HuH-7 (cell line): ENCODE measurements at places on chromosomes 2 and 18.

- DNase-seq: no peak
Observed at GRCh38 chr18:35775887-35776286, 194.3 kb downstream of the GALNT1 start.

DNA sequence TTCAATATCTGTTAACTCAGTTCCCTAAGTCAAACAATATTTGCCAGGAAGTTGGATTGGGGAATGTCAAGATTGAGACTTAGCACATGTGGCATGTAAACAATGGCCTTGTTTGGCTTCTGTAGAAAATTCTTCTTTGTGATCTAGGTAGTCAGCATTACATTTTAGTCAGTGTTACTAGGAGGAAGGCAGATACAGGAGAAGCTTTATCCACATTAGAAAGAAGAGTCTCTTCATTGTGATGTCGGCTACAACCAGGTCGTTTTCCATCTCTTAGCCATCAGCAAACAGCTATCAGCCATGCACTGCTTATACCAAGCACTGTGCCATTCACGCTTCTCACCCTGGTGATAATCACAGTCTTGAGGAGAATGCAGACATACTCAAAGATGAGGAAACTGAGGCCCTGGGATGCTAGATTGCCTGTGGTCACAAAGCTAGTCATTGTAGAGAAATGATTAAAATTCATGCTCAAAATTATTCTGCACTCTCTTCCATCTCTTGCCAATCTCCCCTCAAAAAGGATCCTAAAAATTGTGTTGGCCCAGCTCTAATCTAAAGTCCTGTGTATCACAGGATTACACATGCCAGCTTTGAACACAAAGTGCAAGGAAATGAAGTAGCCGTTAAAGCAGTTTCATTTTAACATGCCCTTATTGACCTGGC, 3.2 kb downstream of the GALNT5 start:
- no peak for DNase-seq

DNA sequence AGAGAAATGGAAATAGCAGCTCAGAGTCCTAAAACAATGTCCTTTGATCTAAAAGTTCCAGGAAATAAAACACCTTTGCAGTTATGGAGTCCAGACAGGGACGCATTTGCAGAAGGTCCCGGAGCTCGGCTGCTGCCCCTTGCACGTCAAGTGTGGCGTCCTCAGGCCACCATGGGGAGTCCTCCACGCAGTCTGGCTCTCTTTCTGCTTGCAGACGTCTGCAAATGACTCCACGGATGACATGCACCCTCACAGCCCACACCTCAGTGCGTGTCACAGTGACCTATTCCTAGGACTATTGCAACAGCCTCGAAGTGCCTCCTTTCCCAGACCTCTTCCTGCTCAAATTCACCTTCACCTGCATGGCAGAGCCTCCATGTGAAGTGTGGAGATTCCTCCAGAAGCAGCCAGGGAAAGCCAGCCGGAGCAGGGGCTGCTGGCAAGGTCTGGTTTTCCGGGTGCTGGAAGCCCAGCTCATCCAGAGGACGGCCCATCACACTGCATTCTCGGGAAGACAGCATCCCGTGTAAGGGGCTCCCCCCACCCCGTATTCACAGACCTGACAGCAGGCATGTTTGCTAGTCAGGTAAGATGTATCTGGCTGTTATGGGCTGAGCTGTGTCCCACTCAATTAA, 137.7 kb downstream of the ASB1 start:
- DNase-seq: no peak

GRCh38 chr2:238886453-238887094, 38.7 kb downstream of the TWIST2 start:
- DNase-seq: no peak

- DNase-seq: no peak
Observed at GRCh38 chr18:26293982-26294381, 67.7 kb downstream of the TAF4B start.

DNA sequence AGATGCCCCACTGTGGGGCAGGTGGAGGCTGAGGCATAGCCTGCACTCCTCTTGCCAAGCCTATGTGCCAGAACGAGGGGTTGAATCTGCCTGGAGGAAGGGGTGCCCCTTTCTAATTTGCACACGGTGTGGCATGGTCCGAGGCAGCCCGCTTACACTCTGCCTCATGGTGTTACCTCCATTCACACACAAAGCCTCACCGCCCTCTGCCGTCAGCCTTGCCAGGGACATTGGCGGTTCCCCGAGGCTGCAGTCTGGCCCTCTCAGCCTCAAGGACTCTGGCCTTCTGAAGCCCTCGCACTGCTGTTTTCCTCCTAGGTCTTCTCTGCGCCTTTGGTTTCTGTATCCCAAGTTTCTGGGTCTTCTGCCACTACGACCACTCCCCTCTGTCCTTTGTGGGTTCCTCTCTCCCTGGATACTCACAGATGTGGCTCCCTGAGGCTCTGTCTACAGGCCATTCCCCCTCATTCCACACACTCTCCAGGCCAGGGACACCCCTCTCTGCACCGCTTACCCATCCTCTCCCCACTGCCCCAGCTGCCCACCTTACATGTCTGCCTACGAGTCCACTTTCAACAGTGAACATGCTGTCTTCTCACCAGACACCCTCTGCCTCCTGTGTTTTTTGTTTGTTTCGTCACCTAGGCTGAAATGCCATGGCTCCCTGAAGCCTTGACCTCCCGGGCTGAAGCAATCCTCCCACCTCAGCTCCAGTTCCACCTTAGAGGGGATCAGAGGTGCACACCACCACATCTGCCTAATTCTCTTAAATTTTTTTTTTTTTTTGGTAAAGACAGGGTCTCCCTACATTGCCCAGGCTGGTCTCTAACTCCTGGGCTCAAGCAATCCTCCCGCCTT, 7.9 kb upstream of the ASPRV1 start:
- no peak for DNase-seq

GRCh38 chr2:188364033-188364630, 72.5 kb downstream of the GULP1 start:
- peak; percentile 16 for DNase-seq

DNA sequence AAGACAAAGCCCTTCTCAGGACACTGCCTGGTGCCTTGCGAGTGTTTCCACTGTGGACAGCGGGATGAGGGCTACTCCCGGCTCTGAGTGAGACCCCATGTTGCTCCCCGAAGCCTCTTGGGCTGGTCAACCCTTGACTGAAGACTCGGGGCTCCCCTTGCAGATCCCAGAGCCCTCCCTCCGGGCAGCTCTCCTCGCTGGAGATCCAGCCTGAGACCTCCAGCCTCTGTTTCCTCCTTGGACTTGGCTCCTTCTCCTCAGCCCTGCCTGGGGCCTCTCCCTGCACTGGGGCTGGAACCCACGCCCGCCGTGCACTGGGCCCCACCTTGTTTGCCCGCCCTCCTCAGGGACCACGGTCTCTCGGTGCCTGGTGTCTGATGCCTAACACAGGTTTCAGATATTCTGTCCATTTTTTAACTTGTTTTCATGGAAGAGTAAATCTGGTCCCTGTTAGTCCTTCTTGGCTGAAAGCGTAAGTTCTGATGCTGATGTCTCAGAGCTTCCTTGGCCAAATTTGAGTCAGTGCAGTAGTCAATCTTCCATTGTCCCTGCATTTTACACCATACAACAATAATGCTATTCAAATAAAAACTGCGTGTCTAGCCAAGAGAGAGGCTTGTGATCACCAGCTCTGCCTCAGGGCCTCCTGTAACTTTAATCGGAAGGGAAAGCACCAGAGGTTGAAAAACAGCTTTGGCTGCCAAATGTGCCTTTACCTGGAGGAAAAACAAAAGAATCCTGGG, 139.3 kb upstream of the CTDP1 start:
- DNase-seq: no peak

DNA sequence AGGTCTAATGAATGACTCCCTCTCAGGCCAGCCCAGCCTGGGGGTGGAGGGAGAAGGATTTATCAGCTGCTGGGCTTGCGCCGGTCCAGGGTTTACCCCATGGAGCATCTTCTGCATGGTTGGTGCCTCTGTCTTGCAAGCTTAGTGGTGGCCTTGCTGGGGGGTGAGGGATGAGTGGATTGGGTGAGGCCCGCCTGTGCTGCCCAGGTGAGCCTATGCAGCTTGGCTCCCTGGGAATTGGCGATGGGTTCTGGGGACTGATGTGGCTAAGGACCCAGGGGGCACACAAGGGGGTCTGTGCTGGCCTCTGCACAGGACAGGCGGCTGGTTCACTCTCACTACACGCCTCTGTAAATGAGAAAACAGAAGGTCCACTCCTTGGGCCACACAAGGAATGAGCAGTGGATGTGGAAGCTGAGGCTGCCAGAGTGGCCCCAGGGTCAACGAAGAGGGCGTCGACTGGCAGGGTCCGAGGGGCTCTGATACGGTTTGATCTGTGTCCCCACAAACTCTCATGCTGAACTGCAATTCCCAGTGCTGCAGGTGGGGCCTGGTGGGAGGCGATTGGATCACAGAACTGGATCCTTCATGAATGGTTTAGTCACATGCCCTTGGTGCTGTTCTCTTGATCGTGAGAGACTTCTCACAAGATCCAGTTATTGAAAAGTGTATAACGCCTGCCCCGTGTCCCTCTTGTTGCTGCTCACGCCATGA, 151.6 kb upstream of the HDAC4 start:
- no peak for DNase-seq

- DNase-seq: no peak
Observed at GRCh38 chr18:35672897-35673296, 91.4 kb downstream of the GALNT1 start.

- DNase-seq: no peak
Observed at GRCh38 chr18:12518832-12519531, 111.3 kb downstream of the PRELID3A start.

DNA sequence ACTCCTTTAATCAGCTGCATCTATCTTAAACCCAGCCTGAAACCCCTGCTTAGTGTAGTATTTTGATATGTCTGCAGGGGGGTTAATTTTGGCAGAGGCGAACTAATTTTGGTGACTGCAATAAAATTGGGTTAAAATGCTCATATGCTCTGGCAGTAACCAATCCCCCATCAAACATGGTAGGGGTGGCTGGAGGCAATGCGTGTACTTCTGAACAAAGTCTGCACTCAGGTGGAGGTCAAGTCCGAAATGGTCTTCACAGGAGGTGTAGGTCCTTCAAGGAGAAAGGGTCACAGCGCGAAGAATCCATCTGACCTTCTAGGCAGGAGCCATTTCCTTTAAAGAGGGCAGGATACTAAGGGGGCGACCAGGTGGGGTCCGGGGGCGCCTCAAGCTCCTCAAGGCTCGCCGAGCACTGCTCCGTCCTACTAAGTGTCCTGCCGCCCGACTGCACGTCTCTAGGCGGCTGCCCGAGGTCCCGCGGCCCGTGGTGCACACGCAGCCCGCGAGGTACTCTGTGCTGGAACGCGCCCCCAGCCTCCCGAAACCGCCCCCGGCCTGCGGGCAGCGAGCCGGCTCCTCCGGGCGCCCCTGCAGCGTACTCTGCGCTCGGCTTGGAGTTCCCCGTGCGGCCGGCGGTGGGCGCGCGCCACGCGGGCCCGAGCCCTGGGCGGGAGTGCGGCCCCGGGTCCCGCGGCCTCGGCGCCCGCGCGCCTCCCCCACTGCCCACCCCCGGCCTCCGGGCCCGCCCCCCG, 1.7 kb upstream of the LDLRAD4 start:
- peak; percentile 79 for DNase-seq

- no peak for DNase-seq
Observed at GRCh38 chr2:221455214-221455613, 116.9 kb downstream of the EPHA4 start.

GRCh38 chr18:396251-396555, 104.3 kb downstream of the COLEC12 start:
- no peak for DNase-seq

- no peak for DNase-seq
Observed at GRCh38 chr2:64128943-64129391, 15.3 kb downstream of the PELI1 start.

GRCh38 chr2:28639836-28640235, 111.8 kb upstream of the PPP1CB start:
- peak; percentile 41 for DNase-seq

GRCh38 chr2:36362291-36362690, 6.7 kb downstream of the CRIM1 start:
- no peak for DNase-seq

GRCh38 chr2:151106805-151107506, 154.7 kb downstream of the RBM43 start:
- no peak for DNase-seq

DNA sequence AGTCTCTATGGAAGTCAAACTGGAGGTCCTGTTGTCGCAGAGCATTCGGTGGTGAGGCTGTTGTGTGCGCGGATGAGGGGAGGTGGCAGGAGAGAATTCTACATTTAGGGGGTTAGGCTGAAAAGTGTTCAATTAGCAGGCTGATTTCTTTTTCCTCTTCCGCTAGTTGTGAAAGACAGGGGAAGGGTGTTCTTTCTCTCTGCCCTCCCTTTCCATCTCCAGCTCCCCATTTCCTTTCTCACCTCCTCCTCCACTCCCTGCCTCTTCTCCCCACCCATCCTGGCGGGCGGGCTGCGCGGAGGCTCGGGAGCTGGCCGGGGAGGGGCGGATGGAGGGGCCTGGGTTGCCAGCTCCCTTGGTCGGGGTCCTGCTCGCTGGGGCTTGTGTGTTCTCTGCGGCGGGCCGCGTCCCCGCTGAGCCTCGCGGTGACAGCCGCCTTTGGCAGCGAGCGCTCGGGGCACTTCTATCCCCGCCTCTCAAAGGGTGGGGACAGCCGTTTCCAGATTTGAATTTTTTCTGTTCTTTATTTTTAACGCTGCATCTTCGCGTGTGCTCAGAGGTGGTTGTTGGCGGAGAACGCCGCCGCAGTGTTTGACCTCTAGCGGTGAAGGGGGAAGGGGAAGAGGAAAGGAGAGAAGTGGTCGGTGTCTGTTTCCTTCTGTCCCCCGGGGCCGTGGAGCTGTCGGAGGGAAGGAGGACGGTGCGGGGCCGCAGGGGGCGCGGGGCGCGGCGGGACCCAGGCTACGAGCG, 3.6 kb downstream of the SOX11 start:
- no peak for DNase-seq

DNA sequence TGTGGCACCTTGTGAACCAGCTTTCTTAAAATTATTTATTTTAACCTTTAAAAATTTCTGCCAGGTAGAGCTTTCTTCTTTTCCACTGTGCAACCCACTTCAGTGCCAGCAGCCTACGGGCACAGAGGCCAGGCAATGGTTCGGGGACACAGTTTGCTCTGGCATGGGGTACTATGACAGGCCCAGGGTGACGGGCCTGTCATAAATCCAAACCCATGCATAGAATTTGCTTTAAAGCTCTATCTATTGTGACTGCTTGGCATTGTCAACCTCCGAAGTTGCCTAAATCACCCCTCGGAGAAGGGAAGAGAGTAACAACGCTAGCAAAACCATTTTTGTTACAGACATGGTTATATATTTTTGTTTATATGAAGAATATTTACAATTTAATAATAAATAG, 1.5 kb downstream of the ODC1 start:
- DNase-seq: no peak

DNA sequence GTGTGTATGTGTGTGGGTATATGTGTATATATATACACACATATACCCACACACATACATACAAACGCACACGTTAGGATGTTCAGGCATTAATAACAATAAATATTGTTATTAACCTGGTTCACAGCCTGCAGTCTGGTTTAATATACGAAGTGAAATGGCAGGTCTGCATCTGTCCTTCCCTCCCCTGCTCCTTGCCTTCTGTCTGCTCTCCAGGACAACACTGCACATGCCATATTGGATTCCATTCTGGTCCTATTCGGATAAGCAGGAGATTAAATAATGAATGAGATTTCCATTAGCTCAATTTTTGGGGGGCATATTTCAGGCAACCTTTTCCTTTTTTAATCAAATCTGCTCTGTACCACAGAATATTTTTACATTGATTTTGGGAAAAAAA, 158.0 kb downstream of the CELF4 start:
- DNase-seq: no peak

GRCh38 chr2:146031158-146031557, 1511.2 kb upstream of the ZEB2 start:
- no peak for DNase-seq

GRCh38 chr2:47771211-47771610, 11.7 kb upstream of the MSH6 start:
- no peak for DNase-seq
